ENCODE measurements at places on chromosomes 3 and 15. TPM values are rescaled to one million over a fixed set of nuclear protein-coding genes. Genes with fewer than 3 reads are reported as not detected.

Gene PLA2G4F
- not detected for total RNA-seq

Gene ALDH1L1
- not detected for total RNA-seq

Gene LTK
- not detected for total RNA-seq

Gene SAMMSON
- total RNA-seq, result not detected

Gene TJP1
- total RNA-seq, result 68.1 TPM

Gene TEX9
- under 0.01 TPM for total RNA-seq
